K562 (cell line): ENCODE measurements at places on chromosomes 5 and 9. TPM values are rescaled to one million over a fixed set of nuclear protein-coding genes. Genes with fewer than 3 reads are reported as not detected.

DNA sequence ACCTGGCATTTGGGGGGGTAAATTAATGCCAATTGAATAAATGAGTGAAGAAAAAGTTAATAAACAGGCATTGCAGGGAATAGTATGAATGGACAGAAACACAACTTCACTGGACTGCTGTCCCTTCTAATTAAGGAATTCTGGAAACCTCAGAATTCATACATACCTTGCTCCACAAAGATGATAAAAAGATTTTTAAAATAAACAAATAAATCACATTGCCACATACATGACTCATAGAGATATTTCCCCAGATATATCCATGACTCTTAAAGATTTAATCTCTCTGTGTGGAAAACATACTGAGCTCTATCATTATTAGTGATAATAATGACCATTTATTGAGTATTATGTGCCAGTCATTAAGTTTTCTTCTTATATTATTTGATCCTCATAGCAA is 469.0 kb upstream of the MEF2C start:
- no peak for DNase-seq

DNA sequence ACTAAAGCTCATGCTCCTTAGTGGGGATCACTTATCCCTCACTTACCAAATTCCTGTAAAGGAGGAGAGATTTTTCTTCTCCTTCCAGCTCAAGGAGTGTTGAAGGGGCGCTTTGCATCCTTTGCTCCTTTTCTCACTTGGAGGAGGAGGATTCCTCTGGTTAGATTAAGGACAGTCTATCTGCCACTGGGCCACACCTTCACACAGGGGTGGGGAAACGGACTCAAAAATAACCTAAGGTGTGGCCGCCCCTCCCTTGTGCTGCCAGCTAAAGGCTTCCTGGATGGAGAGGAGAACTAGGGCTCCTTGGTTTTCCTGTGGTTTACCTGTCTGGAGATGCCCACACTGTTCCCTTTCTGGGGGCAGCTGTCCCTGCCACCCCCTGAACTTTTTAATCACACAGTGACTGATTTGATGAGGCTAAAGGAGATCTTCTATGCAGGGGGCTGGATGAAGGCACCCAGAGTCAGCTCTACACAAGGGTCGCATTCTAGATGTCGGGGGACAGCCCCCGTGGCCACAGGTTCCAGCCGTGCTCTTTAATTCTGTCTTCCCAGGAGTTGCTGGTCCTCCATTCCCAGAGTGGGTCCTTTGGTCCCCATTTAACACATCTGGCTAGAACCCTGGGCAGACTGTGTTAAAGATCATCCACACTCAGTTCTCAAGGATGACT is 14.4 kb downstream of the GLRX start:
- DNase-seq = no peak

DNA sequence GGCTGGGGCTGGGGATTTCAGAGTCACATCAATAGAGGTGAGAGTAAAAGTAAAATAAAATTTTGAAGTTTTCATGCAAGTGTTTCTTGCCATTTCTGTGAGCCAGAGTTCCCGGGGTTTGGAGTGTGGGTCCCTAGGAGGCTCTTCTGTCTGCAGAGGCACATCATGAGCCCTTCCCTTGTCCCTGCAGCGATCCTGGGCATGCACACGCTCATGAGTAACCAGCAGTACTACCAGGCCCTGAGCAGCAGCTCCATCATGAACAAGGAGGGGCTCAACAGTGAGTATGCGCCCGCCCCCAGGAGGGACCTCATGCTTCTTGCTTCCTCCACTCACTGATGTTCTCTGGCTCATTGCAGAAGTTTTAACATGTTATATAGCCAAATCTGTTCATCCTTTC is 61.1 kb downstream of the TMOD1 start:
- DNase-seq = no peak

DNA sequence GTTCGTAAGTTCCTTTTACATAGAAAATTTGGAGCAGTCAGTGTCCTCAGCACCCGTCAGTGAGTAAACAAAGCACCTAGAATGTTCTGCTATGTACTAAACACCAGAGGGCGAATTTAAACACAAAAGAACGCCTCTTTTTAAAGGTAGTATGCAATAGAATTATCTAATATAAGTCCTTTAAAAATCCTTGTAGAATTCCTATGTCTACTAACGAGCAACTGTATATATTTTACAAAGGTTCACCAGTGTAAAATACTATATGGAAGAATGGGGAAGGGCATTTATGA is 499 bp upstream of the TMEM232 start:
- DNase-seq = peak; percentile 13

DNA sequence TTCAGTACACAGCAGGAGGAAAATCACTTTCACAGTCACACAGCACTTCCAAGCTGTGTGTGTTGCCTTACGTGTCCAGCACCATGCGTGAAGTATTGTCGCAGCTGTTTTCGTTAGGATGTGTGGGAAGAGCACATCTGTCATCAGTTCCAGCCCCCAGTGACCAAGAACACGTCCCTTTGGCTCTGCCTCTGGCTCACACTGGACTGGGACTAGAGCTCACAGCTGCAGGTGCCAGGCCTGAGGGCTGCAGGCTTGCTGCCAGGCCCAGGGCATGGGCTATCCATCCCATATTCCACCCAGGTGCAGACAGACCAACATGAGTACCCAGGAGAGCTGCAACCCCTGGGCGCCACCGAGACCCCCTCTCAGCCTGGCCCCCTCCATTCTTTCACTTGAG is 60.5 kb upstream of the ANKRD33B start:
- no peak for DNase-seq

DNA sequence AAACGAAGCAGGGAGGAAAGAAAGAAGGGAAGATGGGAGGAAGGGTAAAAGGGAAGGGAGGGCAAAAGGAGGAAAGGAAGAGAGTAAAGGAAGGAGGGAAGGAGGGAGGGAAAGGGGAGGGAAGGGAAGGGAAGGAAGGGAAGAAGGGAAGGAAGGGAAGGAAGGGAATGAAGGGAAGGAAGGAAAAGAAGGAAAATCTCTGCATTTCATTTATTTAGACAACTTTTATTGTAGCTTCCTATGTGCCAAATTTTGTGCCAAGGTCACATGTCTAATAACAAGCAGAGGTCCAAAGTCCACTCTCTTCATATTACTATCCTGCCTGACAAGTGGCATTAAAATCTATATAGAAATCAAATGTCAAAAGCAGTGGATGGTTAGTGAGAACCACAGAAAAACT is 2.6 kb upstream of the OR13C3 start:
- no peak for DNase-seq

GRCh38 chr9:97630591-97630990 is 2.6 kb downstream of the TSTD2 start:
- DNase-seq = no peak

GRCh38 chr5:448061-448765 is 5.2 kb downstream of the EXOC3 start:
- no peak for DNase-seq

- DNase-seq = no peak
Measured at GRCh38 chr5:8386719-8387288, 517.9 kb downstream of the MTRR start.

ENHO gene
- polyA plus RNA-seq = not detected in 2 replicates

CAPSL gene
- not detected in 2 replicates for polyA plus RNA-seq
